ENCODE measurements at places on chromosomes 1 and 21. TPM values are rescaled to one million over a fixed set of nuclear protein-coding genes. Genes with fewer than 3 reads are reported as not detected.

DNA sequence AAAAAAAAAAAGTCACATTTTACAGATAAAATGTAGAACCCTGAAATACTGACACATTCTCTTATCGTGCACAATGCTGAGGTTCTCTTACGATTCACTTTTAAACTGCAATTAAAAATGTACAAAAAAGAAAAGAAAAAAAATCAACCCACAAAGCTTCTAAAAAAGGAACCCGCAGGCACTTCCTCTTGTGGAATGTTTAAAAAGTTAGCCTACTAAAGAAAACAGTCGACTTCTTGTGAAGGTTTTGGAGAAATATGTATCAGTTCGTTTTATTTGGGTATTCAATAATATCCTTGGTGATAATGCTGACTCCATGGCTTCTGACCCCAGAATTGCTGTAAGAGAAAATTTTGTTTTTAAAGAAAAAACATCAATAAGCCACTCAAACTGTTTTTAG, 10.2 kb downstream of the HNRNPU start:
- H3K27me3 ChIP-seq: no peaks in the 10 kb centered on the region
- no peak overlapping the region for H3K4me3 ChIP-seq
- DNase-seq: no peak
- H3K4me1 ChIP-seq: peaks cover 7% of the 10 kb centered on the region
- peaks cover 95% of the 10 kb centered on the region for H3K36me3 ChIP-seq
- peak overlapping the region; percentile 21 for H3K27ac ChIP-seq

GRCh38 chr1:59979666-59980065, 53.1 kb upstream of the CYP2J2 start:
- no peak for DNase-seq
- no peak overlapping the region for H3K27ac ChIP-seq
- peaks cover 4% of the 10 kb centered on the region for H3K27me3 ChIP-seq
- H3K4me1 ChIP-seq: no peaks in the 10 kb centered on the region

GRCh38 chr1:88296227-88296626, 387.8 kb upstream of the PKN2 start:
- DNase-seq: no peak
- H3K36me3 ChIP-seq: no peaks in the 10 kb centered on the region
- no peak overlapping the region for H3K27ac ChIP-seq
- no peaks in the 10 kb centered on the region for H3K27me3 ChIP-seq
- H3K4me1 ChIP-seq: no peaks in the 10 kb centered on the region
- no peak overlapping the region for H3K4me3 ChIP-seq

DNA sequence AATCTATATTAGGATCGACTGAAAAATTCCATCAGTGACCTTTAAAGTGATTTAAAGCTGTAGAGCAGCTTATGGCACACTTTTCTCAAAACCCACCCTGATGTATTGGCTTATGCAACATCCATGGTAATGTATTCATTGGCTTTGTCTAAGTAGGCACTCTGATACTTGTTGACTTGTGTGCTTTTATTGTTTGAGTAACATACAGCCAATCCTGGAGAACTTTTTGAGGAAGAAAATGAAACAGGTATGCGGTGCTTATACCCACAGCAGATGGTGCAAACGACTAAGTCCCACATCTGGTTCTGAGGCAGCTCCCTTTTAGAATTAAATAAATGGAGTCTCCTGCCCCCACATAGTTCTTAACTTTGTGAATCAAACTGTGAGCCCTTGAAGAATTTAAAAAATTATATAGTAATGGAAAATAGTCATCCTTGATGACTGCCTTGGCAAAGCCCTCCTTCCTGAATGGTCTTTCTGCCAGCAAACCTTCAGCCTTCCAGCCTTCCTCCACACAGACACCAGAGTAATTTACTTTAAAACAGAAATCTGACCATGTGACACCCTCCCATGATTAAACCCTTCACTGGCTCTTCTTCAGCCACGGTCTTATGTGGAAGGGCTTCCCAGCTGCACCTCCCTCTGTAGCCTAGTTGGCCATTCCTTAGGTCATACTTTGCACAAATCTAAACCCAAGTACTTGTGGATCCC, 116.0 kb downstream of the BCAR3 start:
- H3K27me3 ChIP-seq: no peaks in the 10 kb centered on the region
- H3K36me3 ChIP-seq: no peaks in the 10 kb centered on the region
- H3K27ac ChIP-seq: no peak overlapping the region
- no peak for DNase-seq

GRCh38 chr21:45767071-45768006, 123.8 kb downstream of the PCBP3 start:
- H3K27me3 ChIP-seq: no peaks in the 10 kb centered on the region
- no peak overlapping the region for H3K4me3 ChIP-seq
- no peak overlapping the region for H3K27ac ChIP-seq
- no peak for DNase-seq
- H3K36me3 ChIP-seq: no peaks in the 10 kb centered on the region
- no peaks in the 10 kb centered on the region for H3K4me1 ChIP-seq

- H3K4me3 ChIP-seq: no peak overlapping the region
- H3K36me3 ChIP-seq: peaks cover 11% of the 10 kb centered on the region
- H3K27me3 ChIP-seq: no peaks in the 10 kb centered on the region
- H3K4me1 ChIP-seq: peaks cover 15% of the 10 kb centered on the region
- DNase-seq: no peak
Observed at GRCh38 chr1:100051401-100051800, 81.3 kb downstream of the SASS6 start.

DNA sequence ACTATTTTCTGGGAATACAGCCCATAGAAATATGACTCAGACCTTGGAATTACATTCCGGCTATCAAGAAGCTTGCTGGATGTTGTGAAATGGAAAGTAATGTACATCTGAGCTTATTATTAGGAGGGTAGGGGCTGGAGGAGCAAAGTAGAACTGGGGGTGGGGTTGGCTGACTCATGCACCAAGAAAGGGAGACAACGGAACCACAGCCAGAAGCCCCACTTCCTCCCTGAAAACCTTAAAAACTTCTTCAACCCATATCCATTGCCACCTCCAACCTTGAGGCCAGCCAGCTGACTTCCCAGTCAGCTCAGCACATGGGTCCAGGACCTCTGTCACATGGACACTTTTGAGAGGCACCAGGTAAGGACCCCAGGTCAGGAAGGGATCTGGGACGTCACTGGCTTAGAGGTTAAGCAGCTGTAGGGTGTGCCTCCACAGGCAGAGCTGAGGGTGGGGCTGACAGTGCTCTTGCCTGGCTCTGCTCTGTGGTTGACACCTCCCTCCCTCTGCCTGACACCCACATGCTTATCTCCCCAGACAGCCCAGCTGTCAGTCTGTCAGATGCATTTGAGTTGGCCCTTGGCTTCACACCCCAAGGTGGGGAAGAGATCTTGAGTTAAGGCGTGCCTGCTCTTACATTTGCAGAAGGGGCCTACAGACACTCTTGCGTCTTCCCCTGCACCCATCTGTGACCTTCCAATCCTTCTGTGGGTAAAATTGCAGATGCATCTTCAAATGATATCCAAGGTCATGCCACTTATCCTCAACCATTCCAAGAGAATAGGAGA, 5.7 kb upstream of the ZNF683 start:
- H3K27me3 ChIP-seq: no peaks in the 10 kb centered on the region
- peak; percentile 85 for DNase-seq
- peaks cover 64% of the 10 kb centered on the region for H3K4me1 ChIP-seq

- no peak overlapping the region for H3K27ac ChIP-seq
- peaks cover 8% of the 10 kb centered on the region for H3K27me3 ChIP-seq
- no peaks in the 10 kb centered on the region for H3K36me3 ChIP-seq
- peaks cover 3% of the 10 kb centered on the region for H3K4me1 ChIP-seq
- H3K4me3 ChIP-seq: no peak overlapping the region
- no peak for DNase-seq
Observed at GRCh38 chr21:38683222-38683621, 122.5 kb upstream of the ETS2 start.

DNA sequence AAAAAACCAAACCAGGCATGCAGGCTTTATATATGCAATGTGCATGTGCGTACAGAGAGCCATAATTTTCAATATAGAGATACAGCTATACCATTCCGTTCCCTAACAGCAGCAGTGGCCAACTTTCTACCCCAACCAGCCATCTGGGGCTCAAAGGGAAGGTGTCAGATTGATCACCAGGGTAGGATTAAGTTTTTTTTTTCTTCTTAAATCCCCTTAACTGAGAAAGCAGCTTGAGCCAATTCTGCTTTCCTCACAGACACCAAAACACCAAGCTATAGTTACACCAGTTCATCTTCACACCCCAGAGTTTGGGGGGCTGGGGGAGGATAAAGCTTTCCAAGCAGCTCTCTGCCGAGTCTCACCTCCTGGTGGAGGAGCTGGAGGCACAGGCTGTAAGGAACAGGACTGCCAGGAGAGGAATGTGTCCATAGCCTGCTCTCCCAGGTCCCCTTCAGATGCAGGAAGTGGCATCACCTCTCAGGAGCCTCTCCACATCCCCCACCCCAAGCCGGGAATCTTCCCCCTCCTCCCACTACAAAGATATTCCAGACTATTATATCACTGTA, 87.9 kb downstream of the SSBP3 start:
- H3K4me3 ChIP-seq: no peak overlapping the region

Gene ACTL8
- total RNA-seq: not detected

Gene RNU1-3
- 3,261 TPM for total RNA-seq

All from natural killer cell (primary cell).